CD4-positive, alpha-beta T cell (primary cell): ENCODE measurements at places on chromosomes 11 and 22. TPM values are rescaled to one million over a fixed set of nuclear protein-coding genes. Genes with fewer than 3 reads are reported as not detected.

The HORMAD2 gene
- total RNA-seq, result not detected

The GAS2 gene
- 2.9 TPM for total RNA-seq

The OR4A5 gene
- not detected for total RNA-seq

The TMPRSS5 gene
- 0.81 TPM for total RNA-seq

The CSF2RB gene
- total RNA-seq, result 1.5 TPM

The RPS6KA4 gene
- 7.3 TPM for total RNA-seq

The GAB4 gene
- total RNA-seq, result not detected

The SNX19 gene
- total RNA-seq, result 41.2 TPM

The CD248 gene
- 3.4 TPM for total RNA-seq

The TSPAN32 gene
- total RNA-seq, result 81.8 TPM

The TMEM184B gene
- 49.3 TPM for total RNA-seq

The SMTNL1 gene
- total RNA-seq, result not detected

DNA sequence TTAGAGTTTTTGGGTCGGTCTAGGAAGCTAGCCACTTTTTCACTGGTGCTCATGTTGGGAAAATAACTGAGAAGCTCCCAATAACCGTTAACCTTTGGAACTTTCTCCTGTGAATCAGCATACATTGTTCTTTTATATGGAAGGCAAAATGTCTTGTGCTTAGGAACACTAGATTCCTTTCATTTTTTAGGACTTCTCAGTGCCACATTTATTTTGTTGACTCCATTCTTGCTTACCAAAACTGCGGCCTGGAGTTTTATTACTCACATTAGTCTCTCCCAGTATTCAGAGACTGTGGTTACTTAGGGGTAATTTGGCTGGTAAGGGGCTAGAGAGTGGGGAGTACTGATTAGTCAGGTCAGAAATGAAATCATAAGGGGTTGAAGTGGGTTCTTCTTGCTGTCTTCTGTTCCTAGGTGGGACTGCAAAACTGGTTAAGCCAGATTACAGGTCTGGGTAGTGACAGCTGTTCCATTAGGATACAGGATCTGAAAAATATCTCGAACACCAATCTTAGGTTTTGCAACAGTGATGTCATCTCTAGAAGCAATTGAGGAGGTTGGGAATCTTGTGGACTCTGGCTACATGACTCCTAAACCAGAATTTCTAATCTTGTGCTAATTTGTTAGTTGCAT lies 631.4 kb upstream of the LUZP2 start:
- no peak overlapping the region for H3K27ac ChIP-seq
- no peaks in the 10 kb centered on the region for H3K36me3 ChIP-seq
- DNase-seq, result no peak
- H3K4me3 ChIP-seq, result no peak overlapping the region
- H3K4me1 ChIP-seq, result no peaks in the 10 kb centered on the region

- no peak overlapping the region for H3K27ac ChIP-seq
- no peak overlapping the region for H3K4me3 ChIP-seq
- H3K4me1 ChIP-seq, result peaks cover 3% of the 10 kb centered on the region
These were observed 79.1 kb upstream of the LINC01488 start for GRCh38 chr11:69402251-69402887.

DNA sequence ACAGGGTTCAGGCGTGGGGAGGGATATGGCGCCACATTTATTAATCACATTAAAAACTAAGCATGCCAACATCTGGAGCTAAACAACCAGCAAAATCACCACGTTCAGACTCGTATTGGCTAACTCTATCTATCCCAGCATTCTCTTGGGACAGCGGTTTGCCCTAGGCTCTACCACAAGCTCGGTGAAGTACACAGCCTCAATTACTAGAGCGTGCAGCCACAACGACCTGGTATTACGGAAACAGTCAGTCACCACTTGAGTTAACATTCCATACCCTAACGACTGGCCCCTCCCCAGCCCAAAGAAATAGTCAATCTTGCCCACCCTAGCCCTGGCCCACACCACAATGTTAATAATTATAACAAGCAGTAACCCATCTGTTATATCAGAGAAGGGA lies 32.1 kb downstream of the APOL5 start:
- H3K27ac ChIP-seq, result no peak overlapping the region
- no peaks in the 10 kb centered on the region for H3K27me3 ChIP-seq
- DNase-seq, result no peak

- H3K4me3 ChIP-seq, result no peak overlapping the region
- H3K4me1 ChIP-seq, result no peaks in the 10 kb centered on the region
- peaks cover 3% of the 10 kb centered on the region for H3K27me3 ChIP-seq
- DNase-seq, result no peak
- H3K36me3 ChIP-seq, result no peaks in the 10 kb centered on the region
These were observed 47.2 kb downstream of the PIWIL3 start for GRCh38 chr22:24727218-24727851.

GRCh38 chr11:98040061-98040808 lies 980.5 kb upstream of the CNTN5 start:
- no peak for DNase-seq
- no peak overlapping the region for H3K4me3 ChIP-seq
- H3K36me3 ChIP-seq, result no peaks in the 10 kb centered on the region
- H3K27ac ChIP-seq, result no peak overlapping the region
- H3K27me3 ChIP-seq, result no peaks in the 10 kb centered on the region

DNA sequence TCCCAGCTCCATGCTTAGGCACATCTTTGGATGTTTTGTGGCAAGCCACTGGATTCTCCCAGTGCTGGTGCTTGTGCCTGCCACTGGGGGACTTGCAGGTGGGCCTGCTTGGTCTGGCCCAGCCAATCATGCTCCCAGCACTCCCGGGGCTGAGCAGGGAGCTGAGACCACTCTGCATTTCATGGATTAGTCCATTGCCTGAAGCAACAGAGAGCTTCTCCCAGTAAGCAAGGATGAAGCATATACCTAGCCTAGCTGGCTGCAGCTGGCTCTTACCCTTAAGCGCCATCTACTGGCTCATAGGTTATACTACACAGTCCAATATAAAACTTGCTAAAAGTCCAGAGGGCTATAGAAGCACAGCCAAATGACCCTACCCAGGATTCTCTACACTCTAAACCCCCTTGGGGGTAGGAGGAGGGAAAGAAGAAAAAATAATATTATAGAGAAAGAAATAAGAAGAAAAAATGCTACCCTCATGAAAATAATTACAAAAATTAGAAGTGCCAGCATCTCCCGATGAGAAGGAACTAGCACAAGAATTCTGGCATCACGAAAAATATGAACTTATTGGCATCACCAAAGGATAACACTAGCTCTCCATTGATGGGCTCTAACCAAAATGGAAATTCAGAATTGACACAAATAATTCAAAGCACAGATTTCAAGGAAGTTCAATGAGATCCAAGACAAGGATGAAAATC lies 275.3 kb downstream of the C11orf87 start:
- no peaks in the 10 kb centered on the region for H3K4me1 ChIP-seq
- H3K27ac ChIP-seq, result no peak overlapping the region
- H3K4me3 ChIP-seq, result no peak overlapping the region
- no peak for DNase-seq
- H3K27me3 ChIP-seq, result no peaks in the 10 kb centered on the region

- no peaks in the 10 kb centered on the region for H3K36me3 ChIP-seq
- no peak for DNase-seq
- H3K27ac ChIP-seq, result no peak overlapping the region
- no peaks in the 10 kb centered on the region for H3K4me1 ChIP-seq
These were observed 384.8 kb downstream of the MN1 start for GRCh38 chr22:27416511-27417420.

- H3K27ac ChIP-seq, result no peak overlapping the region
- peaks cover 7% of the 10 kb centered on the region for H3K27me3 ChIP-seq
- no peaks in the 10 kb centered on the region for H3K36me3 ChIP-seq
These were observed 8.5 kb upstream of the LDLRAD3 start for GRCh38 chr11:35935390-35935789.

GRCh38 chr22:22604326-22605073 lies 39.9 kb upstream of the GGTLC2 start:
- no peaks in the 10 kb centered on the region for H3K4me1 ChIP-seq
- H3K4me3 ChIP-seq, result no peak overlapping the region
- H3K36me3 ChIP-seq, result no peaks in the 10 kb centered on the region

DNA sequence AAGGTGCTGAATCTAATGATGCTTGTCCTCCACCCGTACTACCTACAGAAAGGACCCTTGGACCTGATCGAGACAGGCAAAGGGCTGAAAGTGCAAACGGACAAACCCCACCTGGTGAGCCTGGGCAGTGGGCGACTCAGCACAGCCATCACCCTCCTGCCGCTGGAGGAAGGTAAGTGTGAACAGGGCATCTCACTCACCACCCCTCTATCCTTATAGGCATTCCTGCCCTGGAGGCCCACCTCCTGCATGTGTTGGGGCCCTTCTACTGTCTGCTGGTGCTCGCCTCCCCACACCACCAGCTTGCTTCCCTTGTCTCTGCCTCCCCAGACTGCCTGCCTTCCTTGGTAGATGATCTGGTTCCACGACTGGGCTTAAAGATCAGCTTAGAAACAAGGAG lies 7.1 kb downstream of the PHLDB1 start:
- H3K27ac ChIP-seq, result no peak overlapping the region
- H3K4me3 ChIP-seq, result no peak overlapping the region
- H3K36me3 ChIP-seq, result no peaks in the 10 kb centered on the region
- H3K27me3 ChIP-seq, result peaks cover 9% of the 10 kb centered on the region

DNA sequence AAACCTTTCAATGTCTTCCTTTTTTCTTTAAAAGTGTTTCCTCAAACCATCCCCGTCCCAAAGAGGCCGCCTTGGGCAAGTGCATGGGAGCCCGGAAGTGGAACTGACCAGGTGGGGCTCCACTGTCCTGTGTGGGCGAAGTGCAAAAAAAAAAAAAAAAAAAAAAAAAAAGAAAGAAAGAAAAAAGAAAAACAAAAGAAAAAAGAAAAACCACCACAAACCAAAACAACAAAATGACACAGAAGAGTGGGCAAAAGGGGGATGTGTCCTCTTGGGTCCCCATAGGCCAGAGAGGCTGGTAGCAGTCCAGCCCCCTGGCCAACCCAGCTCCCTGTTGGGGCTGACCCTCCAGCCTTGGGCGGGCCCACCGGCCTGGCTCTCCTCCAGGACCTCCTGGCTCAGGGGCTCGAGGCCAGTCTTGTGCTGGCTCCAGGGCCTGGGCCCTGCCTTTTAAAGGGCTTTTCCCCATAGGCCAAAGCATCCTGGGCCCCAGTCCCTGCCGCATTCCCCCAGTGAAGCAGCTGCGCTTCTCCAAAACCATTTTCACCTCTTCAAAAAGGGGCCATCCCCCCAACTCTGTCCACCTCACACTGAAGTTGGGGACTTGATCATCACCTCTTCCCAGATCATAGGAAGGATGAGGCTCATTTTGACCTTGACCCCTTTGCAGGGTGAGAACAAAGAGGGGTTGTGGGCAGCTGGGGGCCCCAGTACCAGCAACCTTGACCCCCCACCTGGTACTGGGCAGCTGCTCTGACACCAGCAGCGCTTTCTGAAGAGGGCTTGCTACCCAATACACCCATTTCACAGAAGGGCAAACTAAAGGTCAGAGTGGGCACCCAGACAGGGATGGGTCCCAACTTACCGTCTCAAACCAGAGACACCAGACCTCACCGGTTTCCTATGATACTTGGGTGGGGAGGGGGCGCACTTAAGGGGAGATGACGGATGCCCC lies 9.4 kb downstream of the CBX6 start:
- peaks cover 22% of the 10 kb centered on the region for H3K4me1 ChIP-seq
- DNase-seq, result no peak
- no peak overlapping the region for H3K27ac ChIP-seq
- H3K36me3 ChIP-seq, result peaks cover 19% of the 10 kb centered on the region
- H3K4me3 ChIP-seq, result no peak overlapping the region

GRCh38 chr11:112172362-112172994 lies 2.8 kb upstream of the BCO2 start:
- peaks cover 3% of the 10 kb centered on the region for H3K27me3 ChIP-seq
- DNase-seq, result no peak
- H3K27ac ChIP-seq, result no peak overlapping the region
- no peak overlapping the region for H3K4me3 ChIP-seq
- H3K36me3 ChIP-seq, result no peaks in the 10 kb centered on the region

DNA sequence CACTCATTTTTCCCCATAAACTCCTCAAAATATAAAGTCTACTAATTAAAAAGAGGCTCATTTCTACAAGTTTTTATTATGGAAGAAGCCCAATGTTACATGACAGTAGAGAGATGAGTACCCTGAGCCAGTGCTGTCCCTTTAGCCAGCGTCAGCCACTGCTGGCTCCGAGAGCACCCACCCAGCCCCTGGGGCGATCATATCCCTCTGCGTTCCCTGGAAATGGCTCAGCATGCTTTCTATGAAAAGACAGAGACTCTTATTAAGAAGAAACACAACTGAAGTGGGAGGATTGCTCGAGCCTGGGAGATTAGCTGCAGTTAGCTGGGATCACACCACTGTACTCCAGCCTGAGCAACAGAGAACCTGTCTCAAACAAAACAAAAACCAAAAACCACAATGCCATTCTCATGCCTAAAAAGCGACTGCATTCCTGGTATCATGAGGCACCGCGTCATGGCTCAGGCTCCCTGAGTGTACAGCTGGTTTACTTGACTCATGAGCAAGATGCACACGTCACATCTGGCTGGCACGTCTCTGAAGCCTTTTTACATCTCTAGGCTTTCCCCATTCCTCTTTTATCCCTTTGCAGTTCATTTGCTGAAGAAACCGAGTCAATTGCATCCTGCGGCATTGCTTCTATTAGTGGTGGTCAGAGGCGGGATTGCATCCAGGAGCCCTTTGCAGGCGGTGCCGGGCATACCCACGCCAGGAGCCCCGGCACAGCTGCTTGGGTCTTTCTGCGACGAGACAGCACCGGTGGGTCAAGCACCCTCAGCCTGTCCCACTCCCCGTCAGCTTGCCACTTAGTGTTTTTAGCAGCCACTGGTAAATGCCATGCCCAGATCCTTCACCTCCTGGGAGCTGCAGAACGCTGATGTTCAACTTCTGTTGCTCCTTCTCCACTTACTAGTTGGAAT lies 119.9 kb downstream of the CTTN start:
- no peaks in the 10 kb centered on the region for H3K36me3 ChIP-seq
- no peak overlapping the region for H3K4me3 ChIP-seq
- H3K4me1 ChIP-seq, result no peaks in the 10 kb centered on the region
- DNase-seq, result no peak
- H3K27me3 ChIP-seq, result peaks cover 5% of the 10 kb centered on the region

- H3K27ac ChIP-seq, result no peak overlapping the region
- DNase-seq, result no peak
- H3K27me3 ChIP-seq, result no peaks in the 10 kb centered on the region
- H3K4me1 ChIP-seq, result no peaks in the 10 kb centered on the region
- H3K36me3 ChIP-seq, result no peaks in the 10 kb centered on the region
These were observed 318.7 kb downstream of the BUD13 start for GRCh38 chr11:116454020-116454645.

DNA sequence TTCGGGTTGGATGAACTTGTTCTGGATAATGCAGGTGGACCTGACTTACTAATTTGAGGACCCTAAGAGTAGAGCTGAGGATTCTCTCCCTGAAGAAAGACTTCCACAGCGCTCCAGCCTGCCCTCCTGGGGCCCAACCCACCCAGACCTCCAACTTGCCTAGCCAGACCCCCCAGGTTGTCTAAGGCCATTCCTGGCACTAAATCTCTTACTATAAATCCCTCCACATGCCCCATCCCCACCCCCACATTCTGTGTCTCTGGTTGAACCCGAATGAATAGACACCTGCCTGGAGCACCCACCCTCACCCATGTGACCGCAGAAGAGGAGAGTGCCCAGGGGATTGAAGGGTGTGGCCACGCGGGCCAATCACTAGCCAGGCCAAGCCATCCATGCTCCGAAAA lies 1480.0 kb downstream of the TBC1D22A start:
- no peaks in the 10 kb centered on the region for H3K4me1 ChIP-seq
- no peak overlapping the region for H3K4me3 ChIP-seq
- no peaks in the 10 kb centered on the region for H3K36me3 ChIP-seq
- no peak overlapping the region for H3K27ac ChIP-seq
- no peaks in the 10 kb centered on the region for H3K27me3 ChIP-seq
- DNase-seq, result no peak
